H7 (cell line): ENCODE measurements at places on chromosomes 2 and 18. TPM values are rescaled to one million over a fixed set of nuclear protein-coding genes. Genes with fewer than 3 reads are reported as not detected.

Gene SULT1C4
- 2.9 and 5.6 TPM in 2 replicates for total RNA-seq

GRCh38 chr2:30803281-30803680, 4.0 kb downstream of the CAPN13 start:
- no peak for DNase-seq

DNA sequence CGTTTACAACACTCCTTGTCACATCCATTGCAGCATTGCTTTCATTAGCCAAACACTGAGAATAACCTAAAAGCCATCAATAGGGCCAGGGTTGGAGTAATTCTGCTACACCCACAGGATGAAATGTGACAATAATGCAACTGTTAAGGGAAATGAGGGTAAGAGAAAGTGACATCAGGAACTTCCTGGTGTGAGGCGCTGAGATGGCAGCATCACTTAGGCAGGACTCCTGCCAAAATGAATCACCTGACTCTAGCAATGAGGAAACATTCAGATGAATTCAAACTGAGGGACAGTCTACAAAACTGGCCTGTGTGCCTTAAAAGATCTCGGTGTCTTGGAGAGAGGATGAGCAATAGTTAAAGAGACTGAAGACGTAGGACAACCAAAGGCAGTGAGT, 115.6 kb upstream of the AGAP1 start:
- no peak for DNase-seq

Gene CASP10
- 5.1 and 5.4 TPM in 2 replicates for total RNA-seq

- DNase-seq, result no peak
Observed at GRCh38 chr2:239751679-239752355, 273.3 kb downstream of the NDUFA10 start.

DNA sequence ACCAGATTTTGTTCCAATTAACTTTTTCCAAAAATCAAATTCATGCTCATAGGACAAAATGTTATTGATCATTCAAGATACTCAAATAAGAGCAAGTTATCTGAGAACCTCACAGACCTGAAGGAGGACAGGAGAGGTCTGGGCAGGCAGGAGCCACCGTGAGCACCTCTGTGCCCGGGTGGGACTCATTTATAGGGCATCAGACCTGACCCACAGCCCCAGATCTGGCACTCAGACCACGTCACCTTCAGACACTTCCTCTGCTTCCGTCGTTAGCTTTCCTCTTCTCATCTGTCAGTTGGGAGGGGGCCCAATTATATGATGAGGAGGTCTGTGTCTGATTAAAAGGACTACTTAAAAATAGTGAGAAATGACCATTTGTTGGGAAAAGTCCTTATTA, 169.4 kb downstream of the EIPR1 start:
- DNase-seq, result peak; percentile 19

- DNase-seq, result no peak
Observed at GRCh38 chr2:186348200-186348599, 137.9 kb upstream of the ZC3H15 start.

Gene TXNDC2
- total RNA-seq, result not detected in 2 replicates

Gene SCN1A
- 0.07 and 0.10 TPM in 2 replicates for total RNA-seq

Gene RMDN2
- 1.4 and 1.8 TPM in 2 replicates for total RNA-seq

Gene TSPYL6
- not detected in 2 replicates for total RNA-seq

GRCh38 chr2:179181002-179181401, 83.6 kb downstream of the SESTD1 start:
- DNase-seq, result no peak

DNA sequence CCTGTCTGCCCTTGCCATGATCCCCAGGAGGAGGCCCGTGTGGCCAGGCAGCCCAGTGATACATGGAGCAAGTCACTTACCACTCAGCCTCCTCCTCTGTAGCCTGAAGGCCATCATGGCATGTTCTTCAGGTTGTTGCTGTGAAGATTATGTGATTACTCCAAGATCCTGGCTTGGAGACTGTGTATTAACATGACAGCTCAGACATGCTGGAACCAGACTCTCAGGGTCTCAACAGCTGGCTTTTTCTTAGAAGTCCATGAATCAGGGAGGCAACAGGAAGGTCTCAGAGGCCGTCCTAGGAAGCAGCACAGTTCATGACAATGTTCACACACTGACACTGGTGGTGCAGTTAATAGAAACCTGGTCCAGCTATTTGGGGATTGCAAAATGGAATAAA, 158.6 kb upstream of the TWIST2 start:
- no peak for DNase-seq

- DNase-seq, result no peak
Observed at GRCh38 chr2:230634146-230634545, 78.5 kb upstream of the CAB39 start.

GRCh38 chr2:145715601-145716000, 1195.7 kb upstream of the ZEB2 start:
- no peak for DNase-seq

Gene DSC2
- total RNA-seq, result 22.9 and 25.7 TPM in 2 replicates

Gene CAPN13
- total RNA-seq, result 0.55 and 2.3 TPM in 2 replicates

DNA sequence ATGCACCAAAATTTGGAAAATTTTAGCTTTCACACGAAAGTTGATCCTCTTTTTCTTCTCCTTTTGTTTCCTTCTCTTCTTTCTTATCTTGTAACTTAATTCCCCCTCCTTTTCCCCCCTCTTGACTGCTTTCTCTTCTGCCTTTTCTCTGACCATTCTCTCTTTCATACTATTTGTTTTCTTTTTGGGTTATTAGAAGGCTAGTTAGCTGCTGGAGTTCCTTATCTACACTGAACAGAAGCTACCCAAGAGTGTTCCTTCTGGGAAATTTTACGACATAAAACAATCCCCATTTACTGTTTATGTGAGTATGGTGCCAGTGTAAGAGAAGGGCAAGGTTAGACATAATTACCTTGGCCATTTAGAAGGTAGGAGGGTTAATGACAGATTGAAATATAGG, 218.4 kb upstream of the DTNA start:
- no peak for DNase-seq
